ENCODE measurements at places on chromosomes 13 and 19.

DNA sequence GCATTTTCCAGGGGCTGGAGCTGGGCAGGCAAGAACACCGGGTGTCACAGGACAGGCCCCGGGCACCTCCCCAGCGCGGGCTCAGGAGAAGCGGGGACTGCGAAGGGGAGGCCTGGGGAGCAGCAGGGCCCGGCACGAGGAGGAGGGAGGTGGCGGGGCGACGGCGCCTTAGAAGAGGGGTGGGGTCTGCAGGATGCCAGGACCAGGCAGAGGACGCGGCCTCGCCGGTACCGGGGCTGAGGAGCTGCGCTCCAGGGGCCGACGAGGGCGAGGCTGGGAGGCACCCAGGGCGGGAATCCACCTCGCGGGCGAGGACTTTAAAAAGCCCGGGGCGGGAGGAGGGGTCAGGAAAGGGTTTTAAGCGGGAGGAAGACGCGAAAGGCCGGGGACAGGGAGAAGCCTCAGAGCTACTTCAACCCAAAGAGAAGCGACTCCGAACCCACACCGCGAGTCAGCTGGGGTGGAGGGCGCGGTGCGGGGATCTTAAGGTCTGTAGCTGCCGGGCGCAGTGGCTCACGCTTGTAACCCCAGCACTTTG lies 665 bp downstream of the ZNF347 start:
- DNase-seq = peak; percentile 58

GRCh38 chr19:1470305-1471009 lies 8.6 kb downstream of the C19orf25 start:
- no peak for DNase-seq

DNA sequence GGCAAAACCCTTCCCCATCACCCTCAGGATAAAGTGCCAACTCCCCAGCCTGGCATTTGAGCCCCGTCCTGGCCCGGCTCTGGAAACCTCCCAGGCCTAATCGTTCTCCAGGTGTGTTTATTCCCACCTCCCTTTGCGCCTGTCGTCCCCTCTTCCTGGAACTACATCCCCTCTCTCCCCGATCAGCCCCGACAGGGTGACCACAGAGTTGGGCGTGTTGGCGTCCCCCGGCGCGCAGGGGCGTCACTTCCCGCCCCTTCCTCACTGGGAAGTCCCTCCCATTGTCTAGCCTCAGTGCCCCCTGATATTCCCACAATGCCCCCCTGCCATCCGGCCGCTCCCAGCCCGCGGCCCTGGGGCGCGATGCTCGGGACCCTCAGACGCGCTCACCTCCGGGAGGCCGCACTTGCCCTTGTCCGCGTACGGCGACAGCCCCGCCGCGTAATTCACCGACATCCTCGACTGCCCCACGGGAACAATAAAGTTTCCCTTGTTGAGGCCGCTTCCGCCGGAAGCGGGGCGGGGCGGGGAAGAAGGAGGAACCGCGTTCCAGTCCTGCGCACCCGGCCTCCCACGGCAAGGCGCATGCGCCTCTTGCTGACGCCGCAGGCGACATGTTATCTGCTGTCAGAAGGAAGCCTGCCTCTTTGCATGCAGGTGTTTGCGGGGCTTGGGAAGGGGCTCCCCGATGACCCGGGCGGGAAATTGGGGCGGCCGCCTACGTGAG lies at the start of the genes ANKRD24 and SIRT6:
Gene ANKRD24, plus strand, starts transcription at position 606 of the 727 bp plus-strand sequence. CDS start 3,737 bp downstream, outside the sequence.
Gene SIRT6, minus strand, starts transcription at position 480 of the 727 bp plus-strand sequence. Its CDS starts 24 bp downstream, at position 456.
- peak; percentile 97 for DNase-seq

DNA sequence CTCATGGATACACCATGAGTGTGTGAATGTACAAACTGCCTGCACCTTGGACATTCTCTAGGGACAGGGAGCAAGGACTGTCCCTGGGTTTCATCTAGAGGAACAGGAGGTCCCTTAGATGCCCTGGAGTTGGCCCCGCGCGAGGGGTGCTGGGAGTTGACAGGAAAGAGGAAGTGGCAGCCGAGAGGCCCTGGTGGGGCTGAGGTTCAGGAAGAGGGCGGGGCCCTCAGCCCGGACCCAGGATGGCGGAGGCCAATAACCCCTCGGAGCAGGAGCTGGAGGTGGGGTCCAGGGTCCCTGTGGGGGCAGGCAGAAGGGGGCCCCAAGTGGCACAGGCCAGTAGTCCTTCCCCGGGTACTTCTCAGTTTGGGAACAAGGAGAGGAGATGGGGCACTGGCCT lies 6.9 kb downstream of the PKN1 start:
- peak; percentile 92 for DNase-seq

GRCh38 chr13:68719815-68720214 lies 1387.8 kb upstream of the ATXN8OS start:
- no peak for DNase-seq

- no peak for DNase-seq
Measured at GRCh38 chr13:58144616-58145015, 513.1 kb downstream of the PCDH17 start.

DNA sequence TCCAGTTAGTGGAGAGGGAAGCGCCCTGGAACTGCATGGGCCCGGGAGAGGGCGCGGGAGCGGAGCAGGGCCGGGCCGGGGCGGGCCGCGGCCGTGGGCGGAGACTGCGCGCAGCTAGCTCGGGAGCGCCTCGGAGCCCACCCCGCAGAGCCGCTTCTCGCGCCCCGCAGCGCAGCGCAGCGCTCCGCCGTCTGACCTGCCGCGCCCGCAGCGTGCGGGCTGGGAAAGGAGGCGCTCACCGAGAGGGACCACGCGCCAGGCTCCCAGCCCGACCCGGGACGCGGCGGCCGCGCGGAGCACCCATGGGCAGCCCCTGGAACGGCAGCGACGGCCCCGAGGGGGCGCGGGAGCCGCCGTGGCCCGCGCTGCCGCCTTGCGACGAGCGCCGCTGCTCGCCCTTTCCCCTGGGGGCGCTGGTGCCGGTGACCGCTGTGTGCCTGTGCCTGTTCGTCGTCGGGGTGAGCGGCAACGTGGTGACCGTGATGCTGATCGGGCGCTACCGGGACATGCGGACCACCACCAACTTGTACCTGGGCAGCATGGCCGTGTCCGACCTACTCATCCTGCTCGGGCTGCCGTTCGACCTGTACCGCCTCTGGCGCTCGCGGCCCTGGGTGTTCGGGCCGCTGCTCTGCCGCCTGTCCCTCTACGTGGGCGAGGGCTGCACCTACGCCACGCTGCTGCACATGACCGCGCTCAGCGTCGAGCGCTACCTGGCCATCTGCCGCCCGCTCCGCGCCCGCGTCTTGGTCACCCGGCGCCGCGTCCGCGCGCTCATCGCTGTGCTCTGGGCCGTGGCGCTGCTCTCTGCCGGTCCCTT lies at the start of gene MLNR:
Gene MLNR, plus strand, starts transcription at position 303 of the 820 bp plus-strand sequence. Its CDS starts 0 bp downstream, at position 303.
- DNase-seq = peak; percentile 77

- peak; percentile 81 for DNase-seq
Measured at GRCh38 chr19:41753159-41753558, 2.2 kb upstream of the CEACAM6 start.

GRCh38 chr19:17393002-17393401 lies 994 bp downstream of the CCDC194 start:
- no peak for DNase-seq

GRCh38 chr19:11563532-11563931 lies 4.5 kb upstream of the ELOF1 start:
- no peak for DNase-seq

GRCh38 chr19:44111910-44112463 lies 1.2 kb upstream of the ZNF225 start:
- DNase-seq = peak; percentile 56

All from suppressor macrophage treated with lipopolysaccharide for 1 hour (primary cell).